ENCODE measurements at places on chromosomes 12 and 14.

DNA sequence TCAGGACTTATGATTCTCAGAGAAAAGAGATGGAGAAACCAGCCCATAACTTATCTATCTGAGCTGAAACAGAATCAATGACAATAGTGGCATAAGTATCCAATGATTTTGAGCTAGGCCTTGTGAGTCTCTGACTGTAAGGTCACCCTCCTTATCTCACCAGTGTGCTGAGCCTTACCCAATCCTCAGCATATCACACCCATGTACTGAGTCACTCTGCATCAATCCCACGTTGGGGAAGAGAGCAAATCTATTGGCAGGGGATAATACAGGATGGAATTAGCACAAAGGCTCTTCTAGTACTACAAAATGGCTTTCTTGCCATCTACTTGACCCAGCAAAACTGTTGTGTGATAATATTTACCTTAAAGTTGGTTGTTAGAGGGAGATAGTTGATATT, 997.8 kb downstream of the NRXN3 start:
- DNase-seq, result no peak

GRCh38 chr14:73763396-73763795, 49.2 kb upstream of the PNMA1 start:
- DNase-seq, result no peak

GRCh38 chr14:95500772-95501401, 15.6 kb downstream of the SYNE3 start:
- no peak for DNase-seq

DNA sequence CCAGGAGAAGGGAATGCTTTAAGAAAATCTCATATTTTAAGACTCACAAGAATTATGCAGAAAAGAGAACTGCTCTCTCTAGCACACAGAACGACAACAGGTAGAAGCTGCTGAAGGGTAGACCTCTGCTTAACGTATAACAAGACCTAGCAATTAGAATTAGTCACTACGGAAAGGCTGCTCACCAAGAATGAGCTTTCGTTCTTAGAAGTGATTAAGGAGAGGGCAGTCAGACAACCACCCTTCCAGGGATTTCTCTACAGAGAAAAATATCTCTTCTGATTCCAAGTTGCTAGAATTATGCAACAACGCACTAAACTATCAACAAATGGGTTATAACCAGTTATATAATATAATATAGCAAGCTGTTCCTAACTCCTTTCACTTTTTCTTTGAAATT, 18.6 kb downstream of the LRIG3 start:
- DNase-seq, result no peak

GRCh38 chr14:89899917-89900663, 54.4 kb downstream of the EFCAB11 start:
- no peak for DNase-seq

DNA sequence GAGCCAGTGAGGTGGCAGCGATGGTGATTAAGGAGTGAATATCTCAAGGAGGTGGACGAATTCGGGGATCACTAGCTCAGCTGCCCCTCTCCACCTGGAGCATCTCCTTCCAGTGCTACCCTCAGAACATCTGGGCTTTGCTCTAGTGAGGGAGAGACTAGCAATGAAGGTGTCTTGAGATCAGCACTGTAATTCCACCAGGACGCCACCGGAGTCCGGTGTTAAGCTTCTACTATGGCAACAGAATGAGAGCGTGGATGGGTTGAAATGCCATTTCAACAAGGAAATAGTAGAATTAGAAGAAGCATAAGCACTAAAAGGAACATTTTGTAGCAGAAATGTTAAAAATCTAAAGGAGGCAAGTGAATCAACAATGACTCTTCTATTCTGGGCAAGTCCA, 61.1 kb downstream of the NTF3 start:
- no peak for DNase-seq
